Effector memory CD4-positive, alpha-beta T cell (primary cell): ENCODE measurements at places on chromosomes 11 and 22.

DNA sequence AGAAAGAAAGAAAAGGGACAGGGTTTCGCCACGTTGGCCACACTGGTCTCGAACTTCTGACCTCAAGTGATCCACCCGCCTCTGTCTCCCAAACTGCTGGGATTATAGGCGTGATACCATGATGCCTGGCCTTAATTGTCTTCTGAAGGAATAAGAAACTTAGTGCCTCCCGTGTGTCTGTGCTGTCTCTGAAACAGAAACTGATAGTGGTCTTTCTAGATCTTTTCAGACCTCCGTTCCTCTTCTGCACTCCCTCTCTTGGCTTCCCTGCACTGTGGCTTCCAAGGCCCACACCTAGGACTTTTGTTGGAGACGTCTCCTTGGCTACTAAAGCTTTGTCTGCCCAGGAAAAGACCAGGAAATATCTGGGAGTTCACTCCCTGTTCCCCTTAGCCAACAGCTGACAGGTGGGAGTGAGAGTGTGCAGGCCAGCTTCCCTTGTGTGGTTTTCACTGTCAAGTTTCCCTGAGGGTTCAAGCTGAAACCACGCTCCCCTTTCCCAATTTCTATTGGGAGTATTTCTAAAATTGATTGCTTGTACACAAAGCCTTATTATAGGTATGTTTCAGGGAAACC is 10.1 kb upstream of the HTR3B start:
- no peak for DNase-seq

- DNase-seq: no peak
Observed at GRCh38 chr11:65425971-65426838, 3.6 kb downstream of the NEAT1 start.

GRCh38 chr11:57124917-57125316 is 56.8 kb upstream of the LRRC55 start:
- DNase-seq: no peak

- no peak for DNase-seq
Observed at GRCh38 chr11:122441666-122442035, 213.9 kb upstream of the UBASH3B start.

DNA sequence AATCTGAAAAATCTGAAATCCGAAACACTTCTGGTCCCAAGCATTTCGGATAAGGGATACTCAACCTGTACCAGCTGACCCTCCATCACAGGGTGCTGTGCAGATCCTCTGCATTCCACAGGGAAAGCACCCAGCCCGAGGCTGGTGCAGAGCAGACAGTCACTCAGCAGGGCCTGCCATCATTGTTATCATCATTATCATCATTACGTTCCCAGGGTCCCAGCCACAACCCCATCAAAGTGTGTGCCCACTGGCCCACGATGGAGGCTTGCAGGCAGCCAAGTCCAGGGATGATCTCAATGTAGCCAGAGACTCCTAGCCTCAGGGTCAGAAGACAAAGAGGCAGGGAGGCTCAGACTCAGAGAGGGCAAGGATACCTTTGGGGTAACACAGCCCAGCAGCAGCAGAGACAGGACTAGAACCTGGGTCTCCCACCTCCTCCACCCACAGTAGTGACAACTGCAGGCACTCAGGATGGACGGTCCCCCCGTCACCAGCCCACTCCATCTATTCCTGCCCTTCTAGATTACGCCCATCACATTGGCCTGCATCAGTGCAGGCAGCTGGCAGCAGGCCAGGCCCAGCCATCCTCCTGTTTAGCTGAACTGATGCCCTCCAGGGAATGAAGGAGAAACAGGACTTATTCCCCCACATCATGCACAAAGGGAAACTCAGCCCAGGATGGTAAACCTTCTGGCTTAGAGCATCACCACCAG is 10.3 kb downstream of the GAL3ST1 start:
- no peak for DNase-seq

- no peak for DNase-seq
Observed at GRCh38 chr11:105124756-105125155, 14.8 kb downstream of the CARD18 start.

DNA sequence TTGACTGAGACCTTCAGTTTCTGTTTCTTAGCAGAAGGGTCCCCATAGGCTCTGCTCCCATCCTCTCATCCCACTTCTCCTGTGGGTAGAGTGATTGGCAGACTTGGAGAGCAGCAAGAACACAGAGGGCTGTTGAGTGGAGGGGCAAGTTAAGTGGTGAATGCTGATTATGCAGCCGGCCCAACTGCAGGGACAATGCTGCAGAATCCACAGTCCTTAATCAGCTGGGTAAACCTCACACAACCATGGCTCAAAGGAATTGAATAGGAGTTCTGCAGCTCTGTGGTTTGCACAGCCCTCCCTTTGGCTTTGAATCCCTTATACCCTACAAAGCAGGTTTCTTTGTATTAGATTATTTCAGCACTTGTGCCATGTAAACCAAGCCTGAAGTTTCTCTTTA is 161.1 kb downstream of the NAV2 start:
- DNase-seq: no peak

GRCh38 chr11:38818720-38819119 is 2220.7 kb upstream of the RAG2 start:
- no peak for DNase-seq

DNA sequence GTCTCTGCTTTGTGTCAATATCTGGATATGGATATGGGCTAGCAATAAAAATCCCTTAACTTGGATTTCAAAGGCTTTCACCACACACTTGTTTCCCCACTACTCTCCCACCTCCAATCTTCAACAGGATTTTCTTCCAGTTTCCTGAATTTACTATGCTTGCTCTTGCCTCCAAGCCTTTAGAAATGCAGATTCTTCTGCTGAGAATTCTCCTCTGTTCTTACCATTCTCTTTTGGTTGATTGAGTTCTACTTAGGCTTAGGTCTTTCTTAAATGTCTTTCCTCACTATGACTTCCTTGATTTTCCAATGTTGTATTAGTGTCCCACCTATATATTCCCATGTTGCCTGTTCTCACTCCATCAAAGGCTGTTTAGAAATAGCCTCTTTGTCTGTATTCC is 1502.4 kb upstream of the TENM4 start:
- no peak for DNase-seq

DNA sequence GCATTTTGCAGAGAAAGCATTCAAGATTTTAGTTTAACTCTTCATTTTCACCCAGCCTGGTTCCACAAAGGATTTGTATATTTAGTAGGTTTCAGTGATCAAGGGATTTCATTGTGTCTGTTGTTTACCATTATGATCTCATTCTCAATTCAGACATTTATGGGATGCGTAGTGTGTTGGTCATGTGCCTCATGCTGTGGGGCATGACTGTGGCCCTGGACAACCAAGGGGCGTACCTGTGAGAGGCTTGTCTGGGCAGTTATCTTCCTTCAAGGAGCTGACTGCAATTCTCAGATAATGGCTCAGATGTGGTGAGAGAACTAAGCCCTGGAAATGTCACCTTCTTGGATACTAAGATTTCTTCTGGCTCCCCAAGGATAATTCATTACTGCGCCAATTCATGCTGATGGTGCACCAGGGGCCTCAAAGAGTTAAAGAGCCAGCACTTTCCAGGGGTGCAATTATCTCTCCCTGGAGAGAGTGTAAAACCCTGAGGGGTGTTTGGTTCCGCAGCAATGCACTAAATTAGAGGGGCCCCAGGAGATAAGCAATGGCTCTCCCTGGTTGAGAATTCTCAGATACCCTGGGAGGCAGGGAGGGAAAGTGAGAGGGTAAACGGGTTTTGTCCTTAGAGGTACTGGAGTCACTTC is 32.2 kb downstream of the SLC6A5 start:
- no peak for DNase-seq

DNA sequence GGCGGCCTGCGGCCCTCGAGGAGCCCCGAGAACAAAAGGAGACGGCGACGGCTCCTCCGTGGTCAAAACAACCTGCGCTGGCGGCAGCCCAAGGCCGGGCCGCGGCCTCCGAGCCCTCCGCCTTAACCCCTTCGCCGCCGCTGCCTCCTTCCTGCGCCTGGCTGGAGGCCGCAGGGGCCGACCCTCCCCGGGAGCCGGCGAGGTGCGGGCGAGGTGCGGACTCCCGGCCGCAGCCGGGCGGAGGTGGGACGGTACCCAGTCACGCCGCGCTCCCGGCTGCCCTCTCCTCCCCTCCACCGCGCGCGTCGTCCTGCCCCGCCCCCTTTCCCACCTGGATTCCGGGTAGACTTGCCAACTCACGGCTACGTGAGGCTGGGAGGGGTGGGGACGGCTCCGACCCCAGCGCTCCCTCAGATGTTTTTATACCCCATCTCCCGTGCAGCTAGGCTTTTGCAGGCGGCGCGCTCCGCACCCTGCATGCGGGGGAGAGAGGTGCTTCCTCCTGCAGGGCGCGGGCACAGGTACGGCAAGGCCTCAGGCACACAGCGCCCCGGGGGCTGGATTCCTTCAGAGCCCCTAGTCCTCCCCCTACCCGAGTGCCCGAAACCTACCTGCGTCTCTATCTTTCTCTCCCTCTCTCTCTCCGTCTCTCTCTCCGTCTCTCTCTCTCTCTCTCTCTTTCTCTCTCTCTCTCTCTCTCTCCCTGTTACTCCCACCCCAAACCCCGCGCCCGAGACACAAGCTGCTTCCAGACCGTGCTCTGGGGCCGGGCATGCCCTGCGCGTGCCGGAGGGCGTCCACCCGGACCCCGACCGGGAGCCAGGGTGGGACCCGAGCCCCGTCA is 2.0 kb downstream of the PDGFB start:
- DNase-seq: peak; percentile 21

DNA sequence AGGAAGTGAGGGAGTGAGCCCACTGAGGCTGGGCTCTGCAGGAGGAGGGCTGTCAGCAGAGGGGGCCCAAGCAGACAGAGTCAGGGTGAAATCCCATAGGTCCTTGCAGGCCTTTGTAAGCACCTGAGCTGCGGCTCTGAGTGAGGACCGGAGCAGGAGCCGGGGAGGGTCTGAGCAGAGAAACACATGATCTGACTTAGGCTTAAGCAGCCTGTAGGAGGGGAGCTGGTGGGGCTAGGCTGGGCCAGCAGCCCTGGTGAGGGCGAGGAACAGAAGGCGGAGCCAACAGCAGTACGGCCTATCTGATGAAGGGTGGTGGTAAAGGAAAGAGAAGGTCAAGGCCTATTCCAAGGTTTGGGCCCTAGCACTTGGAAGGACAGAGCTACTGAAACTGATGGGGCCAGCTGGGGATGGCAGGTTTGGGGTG is 26.9 kb upstream of the CBX7 start:
- no peak for DNase-seq

DNA sequence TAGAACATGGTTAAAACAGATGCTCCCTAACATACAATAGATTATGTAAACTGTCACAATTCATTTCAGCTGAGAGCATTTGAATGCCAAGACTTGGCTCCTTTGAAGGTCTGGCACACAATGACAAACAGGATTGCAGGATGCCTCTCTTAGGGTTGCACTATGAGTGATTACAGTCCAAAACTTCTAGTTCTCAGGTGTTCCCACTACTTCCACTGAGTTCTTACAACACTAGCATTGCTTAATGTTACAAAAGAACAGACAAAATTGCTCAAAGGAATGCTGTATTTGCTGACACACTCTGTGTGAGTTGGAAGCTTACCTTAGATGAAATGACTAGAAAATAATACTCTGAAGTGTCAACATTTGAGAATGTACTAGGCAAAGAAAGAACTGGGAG is 2413.8 kb upstream of the RAG2 start:
- no peak for DNase-seq

DNA sequence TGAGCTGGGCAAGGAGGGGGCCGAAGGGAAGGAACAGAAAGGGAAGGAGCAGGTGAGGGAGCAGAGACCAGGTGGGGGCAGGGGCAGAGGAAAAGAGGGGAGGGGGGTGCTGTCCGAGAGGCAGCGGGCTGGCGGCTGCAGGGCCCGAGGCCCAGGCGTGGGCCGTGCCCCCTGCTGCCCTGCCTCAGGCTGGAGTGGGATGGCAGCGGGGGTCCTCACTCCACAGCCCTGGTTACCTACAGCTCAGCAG is 2.3 kb downstream of the IGF2 start:
- no peak for DNase-seq

GRCh38 chr11:100545556-100545955 is 141.5 kb upstream of the ARHGAP42 start:
- DNase-seq: no peak

- no peak for DNase-seq
Observed at GRCh38 chr11:57410287-57410686, 16.6 kb downstream of the SLC43A3 start.

- no peak for DNase-seq
Observed at GRCh38 chr11:126662035-126662790, 306.7 kb downstream of the ST3GAL4 start.

- no peak for DNase-seq
Observed at GRCh38 chr11:9219115-9219514, 46.0 kb downstream of the DENND5A start.

GRCh38 chr11:131231317-131231940 is 139.0 kb upstream of the NTM start:
- DNase-seq: no peak

GRCh38 chr11:72609045-72609444 is 65.2 kb downstream of the PDE2A start:
- no peak for DNase-seq

DNA sequence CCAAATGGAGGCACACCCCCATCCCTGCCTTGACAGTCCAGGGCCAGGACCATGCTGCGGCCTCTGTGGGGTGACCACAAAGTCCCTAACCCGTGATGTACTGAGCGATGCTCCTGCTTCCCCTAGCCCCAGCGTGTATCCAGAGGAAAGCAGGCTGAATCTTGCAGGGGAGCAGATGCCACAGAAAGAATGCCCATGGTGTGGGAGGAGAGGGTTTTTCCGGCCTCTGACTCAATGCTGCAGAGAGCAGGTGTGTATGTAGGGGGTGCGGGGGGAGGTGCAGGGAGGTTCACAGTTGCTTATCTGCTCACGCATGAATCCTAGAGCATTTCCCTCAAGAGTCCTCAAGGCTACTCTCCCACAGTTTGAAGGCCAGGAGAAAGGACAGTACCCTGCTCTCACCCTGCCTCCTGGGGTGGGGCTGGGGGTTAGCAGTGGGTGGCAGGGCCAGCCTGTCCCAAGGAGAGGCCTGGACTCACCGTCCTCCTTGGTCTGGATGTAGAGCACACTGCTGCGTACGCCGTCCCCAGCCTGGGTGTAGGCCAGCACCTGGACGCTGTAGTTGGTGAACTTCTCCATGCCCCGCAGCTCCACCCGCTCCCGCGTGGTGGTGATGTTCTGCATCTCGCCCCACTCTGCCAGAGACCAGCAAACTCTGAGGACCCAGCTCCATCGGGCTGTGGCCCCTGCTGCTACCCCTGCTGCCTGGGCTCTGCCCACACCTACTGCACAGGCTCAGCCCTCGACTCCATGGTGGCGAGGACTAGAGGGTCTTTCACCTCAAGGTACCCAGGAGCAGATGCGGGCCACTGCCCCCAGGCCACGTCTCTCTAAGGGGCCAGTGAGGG is 130.8 kb downstream of the CEP164 start:
- no peak for DNase-seq

DNA sequence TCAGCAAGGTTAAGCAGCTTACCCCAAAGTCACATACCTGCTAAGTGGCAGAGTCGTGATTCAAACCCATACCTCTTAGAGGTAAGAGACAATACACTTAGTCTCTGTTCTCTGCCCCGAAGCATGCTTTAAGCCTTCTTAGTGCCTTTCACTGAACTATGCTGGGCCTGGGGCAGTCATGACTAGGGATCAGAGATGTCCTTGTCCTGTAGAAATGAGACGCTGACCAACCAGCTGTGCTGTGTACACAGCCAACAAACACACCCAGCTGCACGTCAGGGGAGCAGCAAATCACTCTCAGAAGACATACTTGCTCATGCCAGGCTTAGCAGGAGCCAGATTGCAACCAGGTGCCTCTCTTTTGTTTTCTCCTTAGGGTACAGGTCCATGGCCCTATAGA is 255.7 kb downstream of the BUD13 start:
- no peak for DNase-seq

GRCh38 chr11:131309776-131310175 is 60.6 kb upstream of the NTM start:
- DNase-seq: no peak
